Activated CD4-positive, alpha-beta T cell treated with anti-CD3 and anti-CD28 coated beads, Interleukin-10, Interleukin-2, amounts not matched to agents 100 ng/mL and 50 ng/mL, durations not matched to agents 16 hours and 8 hours (primary cell): ENCODE measurements at places on chromosomes 1 and 21.

DNA sequence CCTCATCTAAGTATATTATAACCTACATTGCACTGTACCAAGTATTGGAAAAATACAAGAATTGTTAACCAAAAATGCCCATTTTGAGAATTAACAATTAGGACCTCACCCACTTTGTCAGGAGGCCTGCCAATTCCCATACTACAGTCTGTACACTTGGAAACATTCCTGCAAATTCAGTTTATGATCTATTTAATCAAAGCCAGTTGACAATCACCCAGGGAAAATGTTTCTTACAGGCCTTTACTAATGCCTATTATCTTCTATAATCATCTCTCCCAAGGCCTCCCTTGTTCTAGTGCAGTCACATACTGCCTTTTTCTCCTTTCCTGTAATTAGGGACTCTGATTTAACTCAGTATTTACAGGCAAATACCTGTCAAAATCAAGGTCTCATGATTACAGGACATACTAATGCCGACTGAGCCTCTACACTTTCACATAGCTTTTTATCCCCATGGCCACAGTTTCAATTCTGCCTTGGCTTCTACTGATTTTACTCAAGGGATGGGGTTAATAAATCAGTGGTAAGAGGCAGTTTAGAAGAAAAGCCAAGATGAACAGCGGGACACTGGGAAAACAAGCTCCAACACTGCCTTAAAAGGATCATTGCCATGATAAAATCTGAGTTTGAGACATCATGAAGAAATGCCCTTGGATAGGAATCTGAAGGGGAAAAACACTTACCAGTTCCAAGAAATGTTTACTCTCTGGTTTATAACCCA, 338.7 kb downstream of the VAV3 start:
- DNase-seq, result no peak

- no peak for DNase-seq
These were observed 131.8 kb upstream of the SGIP1 start for GRCh38 chr1:66402194-66402593.

- DNase-seq, result no peak
These were observed 421.3 kb downstream of the NPHP4 start for GRCh38 chr1:5570931-5571330.

GRCh38 chr1:230159580-230159979, 92.5 kb downstream of the GALNT2 start:
- DNase-seq, result no peak

- no peak for DNase-seq
These were observed 997 bp upstream of the PTPN7 start for GRCh38 chr1:202161151-202162046.
